ENCODE measurements at places on chromosomes 1 and 21.

DNA sequence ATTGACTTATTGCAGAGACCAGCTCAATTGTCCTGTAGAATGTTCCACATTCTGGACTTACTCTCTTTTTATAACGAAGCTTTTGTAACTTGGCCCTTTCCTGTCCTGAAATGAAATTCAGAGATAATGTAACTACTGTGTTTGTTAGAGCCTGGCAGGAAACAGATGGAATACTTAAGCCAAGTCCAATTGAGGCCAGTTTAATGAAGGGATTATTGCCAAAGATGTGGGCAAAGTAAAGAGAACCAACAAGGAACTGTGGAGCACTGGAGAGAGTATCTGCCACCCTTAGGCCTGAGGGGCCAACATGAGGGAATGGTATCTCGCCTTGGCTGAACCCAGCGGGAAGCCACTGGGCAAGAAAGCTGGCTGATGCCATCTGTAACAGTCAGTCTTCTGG is 32.9 kb downstream of the MFSD2A start:
- DNase-seq: no peak

- no peak for DNase-seq
These were observed 4.2 kb upstream of the RGS13 start for GRCh38 chr1:192631749-192632148.

DNA sequence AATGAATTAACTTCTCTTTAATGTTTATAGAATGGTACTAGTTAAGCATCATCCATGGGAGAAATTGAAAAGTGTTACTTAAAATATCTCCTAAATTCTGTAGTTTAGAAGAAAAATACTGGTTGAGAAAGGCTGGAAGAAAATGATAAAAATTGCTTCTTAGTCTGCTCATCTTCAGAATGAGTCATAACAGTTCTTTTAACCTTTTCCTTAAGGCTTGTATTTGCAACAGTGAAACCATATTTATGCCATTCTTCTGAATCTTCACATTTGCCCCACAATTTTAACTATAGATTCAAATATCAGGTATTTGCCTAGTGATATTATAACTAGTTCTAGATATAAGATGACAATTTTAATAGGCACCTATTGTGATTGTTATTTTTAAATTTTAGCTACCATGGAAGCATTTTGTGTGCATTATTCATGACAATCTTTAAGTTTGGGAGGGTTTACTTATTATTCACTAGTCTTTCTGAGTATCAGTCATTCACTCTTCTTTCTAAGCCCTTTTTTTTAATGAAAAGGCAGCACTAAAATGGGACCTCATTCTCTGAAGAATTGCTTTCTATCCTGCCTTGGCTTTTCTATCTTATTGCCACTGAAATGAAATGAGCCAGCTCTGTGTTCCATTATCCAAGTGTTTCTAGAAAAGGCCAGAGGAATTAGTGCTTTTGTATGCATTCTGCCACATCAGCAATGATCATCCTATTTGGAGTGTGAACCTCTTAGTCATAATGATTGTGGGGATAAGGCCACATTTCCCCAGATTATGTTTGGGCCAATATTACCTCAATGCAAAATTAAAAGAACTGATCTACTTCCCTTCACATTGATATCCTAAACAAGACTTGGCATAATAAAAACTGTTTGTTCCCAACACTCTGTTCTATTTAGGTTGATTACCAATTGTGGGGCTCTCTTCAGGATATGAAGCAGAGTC is 58.4 kb downstream of the SAMSN1 start:
- no peak for DNase-seq

DNA sequence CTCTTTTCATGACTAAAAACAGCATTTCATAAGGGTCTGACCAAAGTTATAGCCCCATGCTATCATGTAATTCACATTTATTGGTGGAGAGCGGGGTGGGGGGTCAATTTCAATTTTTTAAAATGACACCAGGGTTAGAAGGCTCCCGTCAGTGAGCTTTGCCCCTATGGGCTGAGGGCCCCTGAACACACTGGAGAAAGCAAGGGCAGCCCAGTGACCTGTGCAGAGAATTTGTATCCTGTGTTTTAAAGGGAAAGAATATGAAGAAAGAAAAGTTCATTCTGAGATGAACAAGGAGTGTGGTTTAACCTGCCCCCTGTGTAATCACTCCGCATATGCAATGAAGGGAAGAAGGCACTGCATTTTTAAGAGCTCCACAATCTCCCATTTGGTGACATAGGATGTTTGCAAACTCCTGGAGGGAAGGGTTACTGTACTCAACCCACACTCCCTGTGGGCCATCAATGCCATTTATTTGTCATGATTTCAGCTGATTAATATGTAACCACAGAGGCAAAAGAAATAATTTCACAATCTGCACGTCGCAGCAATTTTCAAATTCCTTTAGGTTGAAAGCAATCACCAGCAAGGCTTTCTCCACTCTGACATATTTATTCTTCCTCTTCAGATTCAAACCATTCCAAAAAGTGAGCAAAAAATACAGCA is 95.6 kb downstream of the ZNF281 start:
- no peak for DNase-seq

DNA sequence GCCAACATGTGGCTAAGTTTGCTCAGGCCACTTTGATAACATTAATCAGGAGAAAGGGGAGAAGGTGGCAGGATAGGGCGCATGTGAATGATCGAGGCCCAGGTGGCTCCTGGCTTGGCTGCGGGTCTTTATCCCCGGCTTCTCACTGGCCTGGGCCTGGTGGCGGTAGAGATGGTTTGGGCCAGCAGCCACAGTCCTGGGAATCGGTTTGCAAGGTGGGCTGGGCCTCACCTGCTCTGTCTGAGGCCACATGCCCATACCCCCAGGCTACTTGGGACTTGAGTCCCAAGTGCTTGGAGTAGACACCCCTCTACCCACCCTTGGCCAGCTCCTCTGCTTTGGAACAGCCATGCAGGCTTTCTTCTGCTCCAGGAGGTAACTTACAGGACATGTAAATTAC is 49.7 kb upstream of the DISP3 start:
- DNase-seq: no peak

DNA sequence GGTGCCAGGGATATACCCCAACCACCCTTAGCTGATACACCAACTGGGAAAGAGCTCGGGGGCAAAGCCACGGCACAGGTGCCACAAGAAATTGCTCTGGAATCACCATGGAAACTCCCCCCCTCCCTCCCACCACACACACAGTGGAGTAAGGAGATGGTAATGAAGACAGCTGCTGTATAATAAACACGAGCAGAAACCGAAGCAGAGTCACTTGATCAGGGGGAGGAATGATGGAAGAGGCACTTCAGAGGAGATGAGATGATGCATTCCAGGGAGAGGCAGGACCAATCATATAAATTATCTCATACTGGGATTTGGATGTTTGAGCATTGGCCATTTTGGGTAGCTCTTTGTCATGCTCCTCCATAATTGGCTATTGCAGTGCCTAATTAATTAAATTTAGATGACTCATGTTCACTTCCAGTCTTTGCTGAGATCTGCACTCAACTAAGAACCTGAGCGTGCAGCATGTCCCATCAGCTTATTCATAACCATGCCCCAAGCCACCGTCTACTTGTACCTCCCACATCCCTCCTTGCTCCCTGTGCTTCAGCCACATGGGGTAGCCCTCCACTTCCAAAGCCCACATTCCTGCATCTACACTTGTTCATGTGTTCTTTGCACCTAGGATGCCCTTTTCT is 189.5 kb downstream of the ZSCAN20 start:
- no peak for DNase-seq

DNA sequence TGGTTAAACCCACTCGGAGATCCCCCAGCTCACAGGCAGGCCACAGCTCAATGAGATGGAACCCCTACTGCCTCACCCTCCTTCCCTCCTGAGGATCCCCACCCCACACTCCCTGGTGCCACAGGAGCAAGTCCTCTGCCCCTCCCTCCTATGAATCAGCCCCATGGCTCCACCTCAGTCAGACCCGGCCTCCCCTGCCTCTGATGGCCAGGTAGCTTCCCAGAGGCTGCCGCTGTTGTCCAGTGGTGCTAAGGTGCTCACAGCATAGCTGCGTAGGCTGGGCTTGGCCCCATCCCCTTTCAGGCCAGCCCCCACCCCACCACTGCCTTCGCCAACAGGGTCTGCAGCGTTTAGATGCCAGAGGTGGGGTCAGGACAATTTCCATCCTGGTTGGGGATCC is 98.5 kb upstream of the IGSF21 start:
- no peak for DNase-seq

DNA sequence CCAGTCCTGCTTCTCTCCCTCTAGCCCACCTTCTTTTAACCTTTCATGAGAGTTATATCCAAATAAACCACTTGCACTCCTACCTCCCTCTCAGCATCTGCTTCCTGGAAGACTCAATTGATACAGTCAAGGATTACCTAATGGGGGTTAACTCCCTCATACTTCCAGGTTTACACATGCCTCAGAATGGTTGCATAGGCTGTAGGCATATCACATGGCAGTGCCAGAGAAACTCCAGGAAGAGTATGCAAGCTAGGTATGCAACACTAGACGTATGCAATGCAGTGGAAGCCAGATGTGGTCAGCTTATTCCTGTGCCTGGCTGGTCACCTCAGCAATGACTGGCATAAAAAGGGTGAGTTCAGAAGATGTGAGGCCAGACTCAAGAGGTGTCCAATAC is 32.7 kb upstream of the VANGL1 start:
- DNase-seq: no peak

- no peak for DNase-seq
These were observed 749 bp downstream of the PCBP3 start for GRCh38 chr21:45644041-45644906.

GRCh38 chr1:227070638-227071285 is 130.7 kb downstream of the COQ8A start:
- no peak for DNase-seq

Measured in RKO (cell line).